ENCODE measurements at places on chromosomes 16 and 17.

DNA sequence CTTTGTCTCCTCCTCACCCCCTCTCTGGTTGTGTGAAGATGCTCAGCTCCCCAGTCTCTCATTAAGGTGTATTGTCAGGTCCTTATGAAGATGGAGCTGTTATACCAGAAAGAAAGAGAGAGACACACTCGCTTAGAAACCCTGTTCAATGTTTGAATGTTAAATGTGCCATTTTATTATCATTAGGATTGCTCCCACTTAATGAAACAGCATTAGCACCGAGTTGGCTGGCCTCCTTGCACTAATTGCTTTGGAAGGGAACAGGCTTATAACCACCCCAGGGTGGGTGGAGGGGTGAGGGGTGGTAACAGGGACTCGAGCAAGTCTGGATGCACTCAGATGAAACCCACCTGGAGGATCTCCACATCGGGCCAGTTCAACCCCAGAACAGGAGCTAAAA, 14.4 kb downstream of the PIPOX start:
- DNase-seq, result no peak

- DNase-seq, result peak; percentile 65
These were observed 1.6 kb downstream of the NDUFB10 start for GRCh38 chr16:1960665-1961630.

DNA sequence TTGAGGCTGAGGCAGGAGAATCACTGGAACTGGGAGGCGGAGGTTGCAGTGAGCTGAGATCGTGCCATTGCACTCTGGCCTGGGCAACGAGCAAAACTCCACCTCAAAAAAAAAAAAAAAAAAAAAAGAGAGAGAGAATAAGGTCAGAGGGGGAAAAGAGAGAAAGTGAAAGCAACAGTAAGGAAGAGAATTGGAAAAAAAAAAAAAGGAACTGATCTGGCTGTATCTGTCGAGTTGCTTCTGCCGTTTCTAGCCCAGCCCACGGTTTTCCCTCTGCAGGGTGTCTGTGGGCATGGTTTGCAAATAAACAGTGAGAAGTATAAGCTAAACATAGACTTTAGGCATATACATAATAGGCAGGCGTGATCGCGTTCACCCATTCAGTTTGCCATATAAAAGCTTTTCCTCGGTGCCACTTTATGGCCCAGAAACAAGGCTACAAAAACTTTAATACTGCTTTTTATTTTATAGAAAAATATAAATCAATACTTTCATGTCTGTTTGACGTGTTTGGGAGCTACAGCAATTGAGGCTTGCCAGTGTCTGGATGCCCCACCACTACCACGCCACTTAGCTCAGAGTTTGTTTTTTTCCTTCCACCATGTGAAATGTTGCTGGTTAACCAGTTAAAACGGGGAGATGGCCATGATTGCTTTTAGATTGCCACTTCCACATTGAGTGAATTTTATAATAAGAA, 436.7 kb downstream of the MAF start:
- no peak for DNase-seq

- no peak for DNase-seq
These were observed 31.7 kb upstream of the CFAP20 start for GRCh38 chr16:58160855-58161254.

GRCh38 chr17:52156576-52157570, 1.6 kb downstream of the CA10 start:
- no peak for DNase-seq

DNA sequence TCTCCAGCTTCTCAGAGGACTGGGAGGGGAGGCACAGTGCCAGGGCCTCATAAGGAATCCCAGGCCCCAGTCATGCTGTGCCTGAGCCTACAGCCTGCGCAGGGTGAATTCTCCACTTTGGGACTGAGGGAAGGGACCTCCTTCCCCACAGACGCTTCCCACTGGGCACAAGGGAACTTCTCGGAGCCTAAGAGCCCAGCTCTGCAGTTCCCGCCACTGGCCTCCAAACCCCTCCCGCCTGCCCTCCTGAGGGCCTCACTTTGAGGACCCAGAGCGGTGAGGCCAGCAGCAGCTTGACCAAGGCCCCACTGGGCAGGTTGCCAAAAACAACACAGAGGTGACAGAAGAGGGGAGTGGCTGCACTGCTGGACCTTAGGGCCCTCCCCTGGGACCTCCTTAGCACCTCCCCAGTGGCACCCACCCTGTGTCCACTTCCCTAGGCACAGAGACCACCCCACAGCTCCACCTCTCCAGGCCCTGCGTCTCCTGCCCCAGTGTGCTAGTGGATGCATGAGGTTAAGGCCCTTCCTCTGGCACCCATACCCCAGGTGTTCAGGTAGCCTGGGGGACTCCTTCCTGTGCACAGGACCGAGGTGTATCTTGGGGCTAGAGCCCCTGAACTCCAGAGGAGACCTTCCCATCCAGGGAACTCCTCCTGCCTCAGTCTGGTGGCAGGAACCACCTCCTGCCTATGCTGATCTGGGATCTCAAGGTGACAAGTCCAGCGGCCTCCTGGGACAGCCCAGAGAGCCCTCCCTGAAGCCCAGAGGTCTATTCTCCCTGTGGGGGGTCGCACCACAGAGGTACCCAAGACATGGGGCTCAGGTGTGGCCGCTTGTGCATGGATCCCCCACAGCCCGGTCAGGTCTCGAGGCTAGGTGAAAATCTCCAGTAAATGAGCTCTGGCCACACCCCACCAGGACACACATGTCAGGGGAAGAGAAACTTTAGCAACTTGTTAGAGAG, 3.4 kb downstream of the CASKIN2 start:
- no peak for DNase-seq

GRCh38 chr17:70901870-70902269, 732.5 kb downstream of the KCNJ2 start:
- DNase-seq, result peak; percentile 15

- no peak for DNase-seq
These were observed 18.1 kb downstream of the KATNB1 start for GRCh38 chr16:57753448-57754353.

DNA sequence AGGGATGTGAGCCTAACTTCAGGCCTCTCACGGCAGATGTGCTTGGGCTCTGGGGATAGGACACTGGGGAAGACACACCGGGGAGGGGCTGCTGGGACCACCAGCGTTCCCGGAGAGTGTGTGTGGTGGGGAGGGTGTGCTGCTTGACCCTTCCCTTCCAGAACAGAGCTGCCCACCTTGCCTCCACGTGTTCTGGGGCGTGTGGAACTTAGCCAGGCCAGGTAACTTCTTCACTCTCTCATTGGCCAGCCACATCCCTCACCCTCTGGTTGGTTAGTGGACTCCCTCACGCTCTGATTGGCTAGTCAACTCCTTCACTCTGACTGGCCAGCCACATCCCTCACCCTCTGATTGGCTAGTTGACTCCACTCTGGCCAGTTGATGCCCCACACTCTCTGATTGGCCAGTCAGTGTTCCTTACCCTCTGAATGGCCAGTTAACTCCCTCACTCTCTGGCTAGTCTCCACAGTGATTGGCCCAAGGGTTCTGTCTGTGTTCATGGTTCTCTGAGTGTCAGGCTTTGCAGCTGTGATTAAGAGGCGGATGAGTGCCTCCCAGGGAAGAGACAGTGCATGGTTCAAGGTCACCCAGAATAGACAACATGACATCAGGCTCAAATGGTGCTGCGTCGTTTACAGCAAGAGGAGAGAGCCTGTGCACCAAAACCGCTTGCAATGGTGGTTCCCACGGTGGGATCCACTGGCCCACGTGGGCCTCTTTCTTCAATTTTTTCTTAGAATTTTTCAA, 10.0 kb downstream of the TMEM235 start:
- peak; percentile 74 for DNase-seq

DNA sequence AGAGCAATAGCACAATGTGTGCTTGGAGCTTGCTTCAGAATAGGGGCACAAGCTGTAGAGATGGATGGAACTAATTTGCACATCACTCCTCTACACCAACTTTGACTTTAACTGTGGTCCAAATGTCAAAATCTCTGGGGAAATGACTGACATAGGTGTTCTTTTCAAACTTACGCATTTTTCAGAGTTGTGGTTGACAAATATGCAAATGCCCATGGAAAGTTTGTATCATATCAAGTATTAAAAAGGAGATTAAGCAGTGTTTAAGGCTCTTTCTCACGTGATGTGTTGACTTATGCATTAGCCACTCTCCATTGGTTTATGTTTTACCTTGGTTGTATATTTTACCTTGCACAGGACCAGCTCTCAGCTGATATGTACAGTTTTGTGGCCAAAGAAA, 77.1 kb downstream of the ELAC2 start:
- DNase-seq, result no peak

DNA sequence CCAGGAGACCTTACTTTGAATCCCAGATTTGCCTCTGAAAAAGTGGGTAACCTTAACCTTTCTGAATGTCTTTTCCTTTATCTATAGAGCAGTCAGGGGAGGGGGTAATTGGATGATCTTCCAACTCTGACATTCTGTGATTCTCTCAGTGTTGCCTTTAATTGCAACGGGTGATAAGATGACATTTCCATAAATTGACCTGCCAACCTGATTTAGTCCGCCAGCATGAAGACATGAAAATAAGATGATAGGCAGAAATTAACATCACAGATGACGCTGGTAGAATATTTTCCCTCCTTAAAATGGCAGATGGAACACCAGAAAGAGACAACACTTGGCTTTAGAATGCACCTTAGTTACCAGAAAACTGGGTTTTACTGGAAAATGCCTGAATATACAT, 72.6 kb downstream of the VAT1L start:
- no peak for DNase-seq

GRCh38 chr16:89324056-89325010, 106.8 kb downstream of the ZNF778 start:
- DNase-seq, result peak; percentile 99
